ENCODE measurements at places on chromosomes 2 and 18.

- DNase-seq = peak; percentile 68
Observed at GRCh38 chr2:224983712-224984554, 58.3 kb downstream of the DOCK10 start.

- DNase-seq = no peak
Observed at GRCh38 chr2:200278694-200279316, 27.7 kb upstream of the SPATS2L start.

GRCh38 chr2:68746408-68746807, 11.8 kb downstream of the ARHGAP25 start:
- no peak for DNase-seq

DNA sequence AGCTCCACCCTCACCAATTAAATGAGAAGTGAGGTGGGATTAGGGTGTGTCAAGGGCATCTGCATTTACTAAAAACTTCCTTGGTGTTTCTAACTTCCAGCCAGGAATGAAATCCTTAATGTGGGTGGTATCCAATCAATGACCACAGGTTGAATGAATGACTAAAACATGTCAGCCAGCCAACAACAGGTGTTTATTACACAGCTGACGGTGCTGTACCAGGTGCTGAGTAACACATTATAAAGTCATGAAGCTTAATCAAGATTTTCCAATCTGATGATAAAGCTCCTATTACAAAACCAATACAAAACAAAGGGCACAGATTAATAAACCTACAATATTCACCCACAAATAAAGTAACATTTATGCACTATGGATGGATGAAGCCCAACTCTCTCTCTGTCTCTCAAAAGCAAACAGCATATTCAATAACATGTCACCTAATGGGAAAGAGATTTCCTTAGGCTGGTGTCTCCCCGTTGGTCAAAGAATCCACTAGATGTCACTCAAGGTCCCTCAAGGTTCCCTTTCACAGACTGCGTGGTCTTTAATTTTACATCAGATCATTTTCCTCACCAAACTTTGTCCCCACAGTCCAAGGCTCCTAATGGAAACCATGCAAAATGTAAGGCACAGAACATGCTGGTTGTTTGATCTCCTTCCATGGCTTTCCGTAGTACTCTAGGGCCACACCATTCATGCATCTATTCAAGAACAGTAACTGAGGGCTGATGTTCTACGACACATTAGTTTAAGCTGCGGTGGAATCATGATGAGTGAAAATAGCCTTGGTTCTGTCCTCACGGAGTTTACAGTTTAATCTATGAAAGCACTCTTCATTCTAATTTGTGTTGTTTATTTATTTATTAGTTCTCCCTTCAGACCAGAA, 6.4 kb upstream of the PTPN4 start:
- DNase-seq = peak; percentile 51

DNA sequence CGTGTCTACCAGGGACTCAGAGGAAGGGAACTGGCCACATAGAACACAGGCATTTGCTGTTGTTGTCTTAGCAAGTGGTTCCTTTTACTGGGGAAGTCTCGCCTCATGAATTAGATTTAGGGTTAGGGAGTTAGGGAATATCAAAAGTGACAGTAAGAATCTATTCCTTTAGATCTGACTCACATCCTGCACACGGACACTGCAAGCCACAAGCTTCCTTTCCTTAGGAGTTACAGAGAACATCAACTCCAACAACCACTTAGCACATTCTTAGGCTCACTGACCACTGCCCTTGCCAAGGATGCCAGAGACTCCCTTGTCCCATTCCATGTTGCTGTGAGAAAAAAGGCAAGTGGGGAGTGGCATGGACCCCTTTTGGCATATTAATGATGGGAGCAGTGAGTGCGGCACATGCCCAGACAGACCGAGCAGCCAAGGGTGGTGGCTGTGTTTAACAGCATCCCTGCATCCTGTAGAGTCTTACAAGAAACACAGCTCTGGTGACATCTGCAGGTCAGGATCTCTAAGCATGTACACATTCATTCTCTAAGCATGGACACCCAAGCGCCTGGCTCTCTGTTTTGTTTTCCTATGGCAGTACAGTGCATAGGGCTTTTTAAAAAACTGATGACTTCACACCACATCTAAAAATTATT, 745.6 kb upstream of the RAB6C start:
- DNase-seq = peak; percentile 43

GRCh38 chr2:122031544-122032263, 276.3 kb downstream of the TSN start:
- DNase-seq = peak; percentile 14

GRCh38 chr2:126700677-126701076, 44.7 kb downstream of the GYPC start:
- peak; percentile 31 for DNase-seq
